ENCODE measurements at places on chromosomes 3 and 15.

DNA sequence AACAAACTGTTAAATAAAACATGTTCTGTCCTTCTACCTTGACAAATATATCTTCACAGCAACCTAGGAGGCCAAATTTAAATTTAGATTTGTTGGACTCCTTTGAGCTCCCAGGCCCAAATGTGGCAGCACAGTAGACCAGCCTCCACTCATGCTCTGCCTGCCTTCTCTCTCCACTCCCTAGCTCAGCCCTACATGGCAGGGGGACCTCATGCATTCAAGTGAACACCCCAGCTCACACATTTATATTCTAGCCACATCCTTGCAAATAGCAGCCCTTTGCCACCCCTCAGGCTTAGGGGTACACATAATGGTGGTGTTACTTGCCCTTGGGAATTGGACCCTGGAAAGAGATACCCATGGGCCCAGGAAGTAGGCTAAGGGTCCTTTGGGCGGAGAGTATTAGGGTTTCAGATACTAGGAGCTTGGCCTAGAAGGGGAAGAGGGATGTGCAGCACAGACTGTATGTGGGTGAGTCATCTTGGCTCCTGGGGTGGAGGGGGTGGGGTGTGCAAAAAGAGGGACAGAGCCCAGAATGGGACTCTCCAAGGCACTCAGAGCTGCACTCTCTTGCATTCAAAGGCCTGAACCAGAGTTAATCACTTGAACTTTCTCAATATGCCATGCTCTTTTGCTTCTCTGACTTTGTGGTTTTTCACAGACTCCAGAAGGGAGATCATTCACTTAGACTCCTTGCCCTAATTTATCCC, 268.4 kb upstream of the ROPN1 start:
- DNase-seq: no peak

DNA sequence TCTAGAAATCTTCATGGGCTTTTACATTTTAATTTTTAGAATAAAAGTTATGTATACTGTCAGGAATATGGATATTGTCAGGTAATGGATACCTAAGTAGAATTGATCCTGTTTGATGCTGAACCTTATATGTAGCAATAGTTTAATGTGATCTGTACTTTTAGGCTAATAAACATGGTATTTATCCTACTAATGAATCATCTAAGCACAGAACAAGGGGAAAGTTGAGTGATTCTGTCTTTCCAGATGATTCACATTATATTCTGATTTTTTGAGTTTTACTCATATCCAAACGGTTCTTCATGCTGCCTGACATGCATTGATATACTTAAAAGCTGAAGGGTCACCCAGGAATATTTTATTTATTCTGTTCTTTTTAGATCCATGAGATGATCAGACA, 34.5 kb downstream of the FANCI start:
- no peak for DNase-seq

DNA sequence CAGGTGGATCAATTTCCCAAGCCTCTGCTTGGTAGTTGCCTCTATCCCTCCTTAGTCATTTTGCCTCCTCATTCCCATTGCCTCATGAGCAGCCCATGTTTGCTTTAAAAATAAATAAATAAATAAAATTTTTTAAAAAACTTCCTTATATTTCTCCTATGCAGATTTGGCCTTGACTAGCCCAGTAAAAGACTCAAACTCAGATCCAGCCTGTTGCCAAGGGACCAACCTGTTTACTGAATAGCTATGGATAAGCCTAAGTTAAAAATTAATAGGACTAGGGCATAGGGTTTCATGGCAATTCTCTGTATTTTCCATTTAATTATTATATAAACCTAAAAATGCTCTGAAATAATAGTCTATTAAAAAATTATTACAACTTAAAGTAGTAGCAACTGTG, 384.4 kb downstream of the RSL24D1 start:
- no peak for DNase-seq

DNA sequence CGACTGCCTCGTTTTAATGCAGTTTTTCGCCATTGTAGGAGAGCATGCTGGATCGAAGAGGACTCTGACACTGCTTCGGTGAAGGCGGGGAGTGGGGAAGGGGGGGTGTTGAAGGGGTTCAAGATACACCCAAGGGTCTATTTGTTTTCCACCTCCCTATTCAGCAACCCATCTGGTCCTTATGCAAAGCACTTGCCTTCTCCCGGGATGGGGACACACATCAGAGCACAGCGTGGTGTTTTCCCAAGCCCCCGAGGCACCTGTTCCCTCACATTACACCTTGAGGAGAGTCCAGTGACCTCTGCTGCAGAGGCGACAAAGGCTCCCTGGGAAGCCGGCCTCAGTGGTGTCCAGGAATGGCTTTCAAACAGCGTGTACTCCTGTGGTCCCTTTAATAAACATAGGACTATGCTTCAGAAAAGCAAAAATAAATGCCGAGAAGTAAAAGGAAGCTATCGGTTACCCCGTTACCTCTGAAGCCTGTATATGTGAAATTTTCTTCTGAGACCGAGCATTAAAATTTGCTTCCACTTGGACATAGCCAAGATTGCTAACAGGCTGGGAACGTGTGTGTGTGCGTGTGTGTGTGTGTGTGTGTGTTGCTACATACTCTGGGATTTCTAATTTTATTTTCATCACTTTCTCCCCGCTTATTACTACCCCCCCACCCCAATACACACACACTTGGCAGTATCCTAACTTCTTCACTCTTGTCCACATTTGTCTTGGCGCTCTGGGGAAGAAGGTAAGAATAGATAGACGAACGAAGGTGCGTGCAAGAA, 53.2 kb downstream of the CCDC54 start:
- DNase-seq: peak; percentile 18

GRCh38 chr15:90295270-90295648, 29.8 kb downstream of the NGRN start:
- no peak for DNase-seq

DNA sequence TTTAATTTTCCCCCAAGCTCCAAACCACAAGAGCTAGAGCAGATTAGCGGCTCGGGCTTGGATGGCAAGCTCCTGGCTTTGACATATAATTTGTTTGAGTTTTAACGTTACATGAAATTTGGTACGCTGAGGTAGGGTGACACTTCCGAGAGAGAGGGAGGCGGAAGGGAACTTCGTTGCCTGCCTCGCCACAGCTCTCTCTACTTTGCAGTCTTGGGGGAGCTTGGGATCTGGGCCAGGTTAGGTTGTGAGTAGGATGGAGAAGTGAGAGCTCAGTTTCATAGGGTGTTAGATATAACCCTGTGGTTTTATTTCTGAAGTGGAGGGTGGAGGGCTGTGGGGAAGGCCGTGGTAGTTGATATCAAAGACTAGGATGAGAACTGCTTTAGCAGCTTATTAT, 39.7 kb downstream of the LRTM1 start:
- no peak for DNase-seq

- DNase-seq: no peak
These were observed 165.2 kb upstream of the HES1 start for GRCh38 chr3:193970773-193971206.

DNA sequence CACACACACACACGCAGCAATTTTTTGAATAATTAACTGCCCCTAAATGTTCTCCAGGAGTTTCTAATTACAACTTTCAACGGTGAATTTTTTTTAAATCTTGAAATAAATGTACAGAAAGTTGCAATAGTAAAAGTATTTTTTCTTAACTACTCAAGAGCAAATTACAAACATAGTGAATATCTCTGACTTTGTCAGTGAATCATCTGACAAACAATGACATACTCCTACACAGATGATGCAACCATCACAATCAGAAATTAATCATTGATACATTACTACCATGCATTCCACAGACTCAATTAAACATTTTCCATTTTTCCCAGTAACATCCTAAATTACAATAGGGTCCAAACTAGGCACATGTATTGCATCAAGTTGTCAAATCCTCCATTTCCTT, 597.3 kb downstream of the NAALADL2 start:
- DNase-seq: no peak

GRCh38 chr15:80875568-80876347, 96.6 kb downstream of the CEMIP start:
- DNase-seq: no peak

DNA sequence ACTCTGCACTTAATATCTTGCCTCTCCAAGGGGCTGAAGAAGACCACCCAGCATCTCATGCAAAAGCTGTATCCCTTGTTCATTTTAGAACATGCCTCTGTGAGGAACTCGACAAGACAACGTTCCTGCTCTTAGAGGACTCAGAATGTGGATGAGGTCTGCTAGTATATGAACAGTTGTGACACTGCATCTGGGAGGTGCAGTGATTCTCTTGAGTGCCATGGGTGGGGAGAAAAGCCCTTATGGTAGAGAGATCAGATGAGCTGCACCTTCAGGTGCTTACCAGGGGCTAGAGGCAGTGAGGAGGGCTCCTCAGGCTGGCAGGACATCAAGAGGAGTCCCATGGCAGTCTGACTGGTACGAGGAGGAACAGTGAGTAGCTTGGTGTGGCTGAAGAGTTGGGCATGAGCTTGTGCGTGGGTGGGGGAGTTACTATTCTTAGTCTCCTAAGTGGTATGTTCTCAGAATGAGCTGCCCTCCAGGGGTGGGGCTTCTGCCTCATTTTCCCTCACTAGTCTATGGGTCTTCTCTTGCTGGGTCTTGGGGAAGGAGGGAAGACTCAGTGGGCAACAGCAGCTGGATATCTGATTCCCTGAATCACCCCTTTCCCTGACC, 56.7 kb upstream of the ATP2B2 start:
- no peak for DNase-seq

DNA sequence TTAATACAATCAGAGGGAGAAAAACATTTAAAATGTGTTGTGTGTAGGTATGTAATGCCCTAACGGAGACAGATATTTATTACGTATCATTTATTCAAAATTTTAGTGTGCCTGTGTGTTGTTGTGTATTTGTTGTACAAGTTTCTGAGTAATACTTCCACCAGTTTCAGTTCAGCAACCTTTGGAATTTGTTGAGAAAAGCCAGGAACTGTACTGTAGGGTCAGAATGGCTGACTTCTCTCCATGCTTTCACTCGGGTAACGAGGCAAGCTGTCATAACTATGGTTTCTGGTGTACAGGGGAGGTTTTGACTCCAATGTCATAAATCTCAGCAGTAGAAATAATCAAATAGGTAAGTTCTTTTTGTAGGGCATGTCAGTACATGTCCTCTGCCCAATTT, 23.8 kb upstream of the CNTN6 start:
- no peak for DNase-seq

DNA sequence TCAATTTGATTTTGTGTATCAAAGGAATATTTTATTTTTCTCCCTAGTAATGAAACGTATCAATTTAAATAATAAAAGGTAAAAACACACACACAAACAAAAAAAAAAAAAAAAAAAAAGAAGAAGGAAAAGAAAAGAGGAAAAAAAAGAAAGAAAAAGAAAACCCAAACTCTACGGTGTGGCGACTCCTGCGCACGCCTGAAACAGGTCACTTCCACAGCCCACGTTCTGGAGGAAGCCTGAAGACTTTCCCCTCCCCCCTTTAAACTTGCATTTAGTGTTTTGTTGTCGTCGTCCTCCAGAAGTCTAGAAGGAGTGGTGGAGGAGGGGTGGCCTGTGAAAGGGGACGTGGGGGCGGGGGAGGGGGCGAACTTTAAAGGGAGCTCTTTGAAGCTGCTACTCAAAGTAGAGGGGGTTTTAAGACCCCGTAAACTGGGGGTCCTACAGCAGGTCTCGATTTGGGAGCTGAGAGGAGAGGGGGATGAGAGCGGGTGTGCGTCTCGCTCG, 2.3 kb upstream of the TLE3 start:
- DNase-seq: peak; percentile 58

GRCh38 chr3:8825153-8825825, 55.9 kb upstream of the OXTR start:
- DNase-seq: no peak

GRCh38 chr3:33060609-33061337, 36.2 kb downstream of the GLB1 start:
- no peak for DNase-seq

All from NAMALWA (cell line).